Lower lobe of right lung (tissue), 2 donors: ENCODE measurements at places on chromosomes 1 and 21. TPM values are rescaled to one million over a fixed set of nuclear protein-coding genes. Genes with fewer than 3 reads are reported as not detected.

OR6K3 gene
- 2.2 TPM for total RNA-seq

OR2T27 gene
- total RNA-seq = not detected

DNA sequence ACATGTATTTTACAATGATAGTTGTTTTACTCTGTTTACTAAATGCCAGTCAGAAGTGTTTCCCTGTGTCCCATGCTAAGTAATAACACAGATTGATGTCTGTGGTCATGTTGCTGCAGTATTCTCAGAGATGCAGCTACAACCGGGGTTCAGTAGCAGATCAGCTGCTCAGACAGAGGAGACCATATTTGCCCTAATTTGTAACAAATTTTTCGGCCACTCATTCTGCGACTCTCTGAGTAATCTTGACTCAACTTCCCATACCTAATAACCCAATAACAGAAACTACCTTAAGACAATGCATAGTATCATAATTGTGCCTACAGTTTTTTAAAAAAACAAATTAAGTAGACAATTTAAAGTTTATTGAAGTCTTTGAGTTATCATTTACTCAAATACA lies 32.6 kb downstream of the NIBAN1 start:
- H3K4me1 ChIP-seq = peaks cover 18% of the 10 kb centered on the region
- no peak overlapping the region for H3K27ac ChIP-seq
- no peaks in the 10 kb centered on the region for H3K36me3 ChIP-seq
- no peaks in the 10 kb centered on the region for H3K27me3 ChIP-seq
- DNase-seq = no peak

DNA sequence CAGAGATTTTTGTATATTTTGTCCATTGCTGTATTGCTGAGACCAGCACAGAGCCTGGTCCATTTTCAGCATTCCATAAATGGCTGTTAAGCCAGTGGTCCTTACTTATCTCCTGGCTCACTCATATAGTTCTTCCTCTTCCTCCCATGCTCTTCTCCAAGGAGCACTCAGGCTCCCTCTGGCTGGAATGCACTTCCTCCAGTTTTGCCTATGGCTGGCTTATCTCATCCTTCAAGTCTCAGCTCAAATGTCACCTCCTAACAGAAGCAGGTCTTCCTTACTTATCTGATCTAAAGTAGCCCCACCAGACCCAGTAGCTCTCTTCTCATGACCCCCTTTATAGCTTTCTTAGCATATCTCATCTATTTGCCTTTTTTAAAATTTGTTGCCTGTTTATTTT lies 146.9 kb downstream of the SLC30A10 start:
- H3K27me3 ChIP-seq = no peaks in the 10 kb centered on the region
- no peak overlapping the region for H3K27ac ChIP-seq

DNA sequence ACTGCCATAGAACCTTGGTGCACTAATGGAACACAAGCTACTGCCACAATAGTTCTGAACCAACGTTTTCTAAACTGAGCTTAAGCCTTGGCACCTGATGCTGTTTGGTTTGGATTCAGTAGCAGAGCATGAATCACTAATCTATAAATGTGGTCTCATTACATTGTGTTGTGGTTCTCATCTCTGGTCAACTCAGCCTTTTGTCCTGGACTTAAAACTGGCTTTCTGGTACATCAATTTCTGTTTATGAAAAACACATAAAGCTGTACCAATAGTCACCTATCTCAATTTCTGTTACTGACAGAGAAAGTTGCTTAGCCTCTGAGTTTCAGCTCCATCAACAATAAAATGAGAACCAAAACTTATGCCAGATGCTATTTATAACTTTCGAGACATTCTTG lies 197.5 kb upstream of the KIAA0040 start:
- H3K27me3 ChIP-seq = no peaks in the 10 kb centered on the region
- DNase-seq = no peak
- no peaks in the 10 kb centered on the region for H3K36me3 ChIP-seq

IGSF9 gene
- 2.0 TPM for total RNA-seq

ADAMTS4 gene
- 1.4 TPM for total RNA-seq

DNA sequence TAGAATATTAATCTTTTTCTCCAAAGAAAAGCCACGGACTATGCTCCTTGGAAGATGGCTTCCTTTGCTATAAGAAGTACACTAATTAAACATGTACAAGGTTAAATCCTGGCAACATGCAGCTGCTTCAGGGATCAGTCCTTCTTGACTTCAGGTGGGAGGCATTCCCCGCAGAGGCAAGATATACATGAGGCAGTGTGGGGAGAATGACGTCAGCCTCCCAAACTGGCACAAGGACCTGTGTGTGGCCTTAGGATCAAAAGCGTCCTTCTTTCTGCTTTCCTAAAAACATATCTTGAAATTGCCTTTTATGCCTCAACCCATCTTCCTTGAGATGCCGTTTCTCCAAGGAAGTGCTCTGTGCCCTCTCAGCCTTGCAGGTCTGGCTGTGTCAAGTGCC lies 90.3 kb downstream of the WLS start:
- H3K27me3 ChIP-seq = no peaks in the 10 kb centered on the region
- no peak for DNase-seq
- no peak overlapping the region for H3K4me3 ChIP-seq
- H3K27ac ChIP-seq = peak overlapping the region; percentile 65
- peaks cover 15% of the 10 kb centered on the region for H3K4me1 ChIP-seq
- peaks cover 36% of the 10 kb centered on the region for H3K36me3 ChIP-seq

GRCh38 chr1:117646007-117646811 lies 40.4 kb downstream of the TENT5C start:
- no peak for DNase-seq
- H3K36me3 ChIP-seq = no peaks in the 10 kb centered on the region
- no peaks in the 10 kb centered on the region for H3K27me3 ChIP-seq
- no peak overlapping the region for H3K27ac ChIP-seq

PTPN14 gene
- total RNA-seq = 34.1 TPM

- no peak overlapping the region for H3K4me3 ChIP-seq
- H3K27ac ChIP-seq = no peak overlapping the region
- H3K27me3 ChIP-seq = no peaks in the 10 kb centered on the region
- no peaks in the 10 kb centered on the region for H3K36me3 ChIP-seq
Observed at GRCh38 chr1:68633141-68633919, 136.4 kb upstream of the DEPDC1 start.

DNA sequence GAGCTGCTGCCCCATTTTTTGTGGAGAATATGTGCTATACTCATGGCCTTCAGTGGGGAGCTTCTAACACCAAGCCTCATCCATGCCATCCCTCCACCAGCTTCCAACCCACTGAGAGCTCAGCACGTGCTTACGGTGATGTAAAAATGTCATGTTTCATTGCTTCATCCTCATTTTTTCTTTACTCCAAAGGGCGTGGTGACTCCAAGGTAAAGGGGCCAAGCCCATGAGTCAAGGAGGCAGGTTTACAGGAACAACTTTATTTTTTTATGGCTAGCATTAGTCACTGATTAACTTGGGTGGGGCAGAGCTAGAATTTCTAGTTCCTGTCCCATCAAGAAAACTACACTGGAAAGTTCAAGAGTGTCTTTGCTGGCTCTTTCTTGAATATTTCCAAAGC lies at the start of gene C1orf226:
Gene C1orf226, plus strand, starts transcription at position 346 of the 400 bp plus-strand sequence. CDS start 174 bp downstream, outside the sequence.
- no peaks in the 10 kb centered on the region for H3K36me3 ChIP-seq
- no peaks in the 10 kb centered on the region for H3K27me3 ChIP-seq
- no peak within 1 kb of the TSS for H3K4me3 ChIP-seq
- H3K4me1 ChIP-seq = no peaks in the 10 kb centered on the region

KCNK1 gene
- total RNA-seq = 9.7 TPM

NUF2 gene
- total RNA-seq = 0.92 TPM

CA14 gene
- 0.38 TPM for total RNA-seq

SPRR1B gene
- not detected for total RNA-seq

DNA sequence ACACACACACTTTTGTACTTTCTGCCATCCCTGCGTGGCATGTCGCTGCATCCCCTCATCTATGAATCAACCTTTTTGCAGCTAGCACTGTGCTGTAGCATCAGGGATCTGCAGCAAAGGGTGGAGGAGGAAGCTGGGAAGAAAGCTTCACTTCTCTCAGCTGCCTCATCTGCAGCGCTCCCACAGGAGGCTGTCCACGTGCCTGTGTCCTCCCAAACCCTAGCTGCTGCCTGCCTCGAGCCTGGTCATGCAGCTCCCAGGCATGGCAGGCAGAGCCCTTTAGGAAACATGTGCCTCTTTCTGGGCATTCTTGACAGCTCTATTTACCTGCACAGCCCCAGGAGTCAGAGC lies 262.1 kb upstream of the SGIP1 start:
- no peaks in the 10 kb centered on the region for H3K27me3 ChIP-seq
- H3K36me3 ChIP-seq = no peaks in the 10 kb centered on the region
- H3K4me3 ChIP-seq = no peak overlapping the region
- H3K27ac ChIP-seq = peak overlapping the region; percentile 81
- peaks cover 82% of the 10 kb centered on the region for H3K4me1 ChIP-seq

DNA sequence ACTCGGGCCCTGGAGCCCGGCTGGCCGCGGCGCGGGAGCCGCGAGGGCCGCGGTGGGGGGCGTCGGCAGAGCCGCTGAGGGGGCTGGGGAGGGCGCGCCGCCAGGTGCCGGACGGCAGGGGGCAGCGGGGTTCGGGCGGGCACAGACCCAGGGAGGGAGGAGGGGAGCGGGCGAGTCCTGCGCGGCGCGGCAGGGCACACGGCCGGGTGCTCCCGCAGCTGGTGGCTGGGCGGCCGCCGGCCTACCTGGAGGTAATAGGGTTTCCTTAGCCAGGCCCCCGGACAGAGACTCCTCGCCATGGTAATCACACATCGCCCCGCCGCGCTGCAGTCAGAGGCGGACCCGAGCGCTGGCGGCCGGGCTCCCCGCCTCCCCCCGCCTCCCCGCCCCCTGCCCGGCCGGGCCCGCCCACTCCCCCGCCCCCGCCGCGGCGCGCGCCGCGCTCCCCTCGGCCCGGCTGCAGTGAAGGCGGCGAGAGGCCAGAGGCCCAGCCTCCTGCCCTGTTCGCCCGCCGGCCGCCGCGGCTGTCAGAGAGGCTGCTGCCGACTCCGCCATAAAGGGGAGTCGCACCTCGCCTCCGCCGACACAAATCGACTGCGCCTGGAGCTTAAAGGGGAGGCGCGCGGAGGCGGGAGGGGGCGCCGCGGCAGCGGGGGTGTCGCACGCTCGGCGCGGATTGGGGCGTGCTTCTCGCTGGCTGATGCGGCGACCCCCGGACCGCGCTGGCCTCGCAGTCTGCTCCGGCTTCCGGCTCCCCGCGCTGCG lies at the start of gene DIPK1A:
Gene DIPK1A, minus strand, starts transcription at position 332 of the 765 bp plus-strand sequence. Its CDS starts 33 bp downstream, at position 299.
- peak within 1 kb of the TSS; percentile 68 for H3K4me3 ChIP-seq
- H3K27me3 ChIP-seq = no peaks in the 10 kb centered on the region
- H3K27ac ChIP-seq = peak within 1 kb of the TSS; percentile 95
- no peaks in the 10 kb centered on the region for H3K36me3 ChIP-seq
- DNase-seq = peak; percentile 84

DNA sequence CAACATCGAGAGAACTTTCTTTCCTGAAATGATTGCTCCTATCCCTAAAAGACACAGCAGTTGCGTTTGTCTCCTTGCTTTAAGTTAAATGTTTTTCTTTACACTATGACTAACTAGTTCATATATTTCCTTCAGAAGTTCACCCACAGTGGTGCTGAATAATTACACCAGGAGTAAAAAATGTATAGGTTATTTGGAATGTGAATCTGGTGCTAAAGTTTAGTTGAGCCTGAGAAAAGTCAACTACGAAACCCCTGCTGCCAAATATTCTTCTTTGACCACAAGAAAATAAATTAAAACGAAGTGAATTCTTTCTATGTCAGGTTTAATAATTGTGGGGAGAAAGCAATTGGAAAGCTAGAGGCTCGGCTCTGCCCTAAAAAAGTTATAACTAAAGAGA lies 52.8 kb downstream of the C4BPA start:
- H3K27me3 ChIP-seq = no peaks in the 10 kb centered on the region
- H3K4me1 ChIP-seq = no peaks in the 10 kb centered on the region
- no peak for DNase-seq
- H3K4me3 ChIP-seq = no peak overlapping the region
- H3K27ac ChIP-seq = no peak overlapping the region

DNA sequence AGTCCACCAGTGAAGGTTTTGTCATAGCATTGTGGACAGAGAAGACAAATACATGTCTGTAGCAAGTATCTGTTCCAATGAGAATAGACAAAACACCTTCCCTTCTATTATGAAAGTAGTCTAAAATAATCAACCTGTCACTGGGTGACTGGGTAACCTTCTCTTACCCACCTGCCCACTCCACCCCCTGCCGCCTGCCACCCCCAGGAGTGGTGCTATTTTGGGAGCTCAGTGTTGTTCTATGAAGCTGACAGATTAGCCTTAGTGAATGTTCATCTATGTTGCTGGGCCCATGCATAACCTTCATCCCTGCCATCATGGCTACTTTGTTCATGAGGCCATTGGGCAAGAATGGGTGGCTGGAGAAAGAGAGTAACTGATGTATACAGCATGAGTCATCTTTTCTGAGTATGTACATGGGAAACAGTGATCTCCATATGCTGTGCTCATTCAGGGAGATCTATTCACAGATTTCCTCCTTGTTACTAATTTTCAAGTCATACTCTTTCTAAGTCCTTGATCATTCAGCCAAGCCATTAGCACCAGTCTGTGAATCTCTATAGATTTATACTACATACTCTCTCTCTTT lies 24.8 kb downstream of the MARK1 start:
- H3K27ac ChIP-seq = no peak overlapping the region
- no peaks in the 10 kb centered on the region for H3K4me1 ChIP-seq
- no peaks in the 10 kb centered on the region for H3K36me3 ChIP-seq
- DNase-seq = no peak
- no peaks in the 10 kb centered on the region for H3K27me3 ChIP-seq

DEPDC1 gene
- 1.2 TPM for total RNA-seq

DNA sequence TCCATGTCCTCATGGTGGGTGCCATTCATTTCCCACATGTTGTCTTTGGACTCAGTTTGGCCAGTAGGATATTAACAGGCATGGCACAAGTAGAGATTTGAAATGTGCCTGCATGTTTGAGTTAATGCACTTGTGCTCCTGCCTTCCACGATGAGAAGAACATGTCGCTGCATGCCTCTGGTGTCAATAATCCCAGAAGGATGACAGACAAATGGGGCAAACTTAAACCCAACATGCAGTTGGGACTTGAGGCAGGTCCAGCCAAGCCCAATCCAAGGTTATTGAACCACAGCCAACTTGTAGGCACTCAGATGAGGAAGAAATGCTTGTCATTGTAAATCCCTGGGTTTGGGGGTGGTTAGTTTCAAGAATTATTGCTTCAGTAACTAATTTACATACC lies 174.6 kb downstream of the TRIM33 start:
- H3K4me1 ChIP-seq = no peaks in the 10 kb centered on the region
- H3K4me3 ChIP-seq = no peak overlapping the region
- no peak for DNase-seq
- no peaks in the 10 kb centered on the region for H3K27me3 ChIP-seq

ZNF593OS gene
- not detected for total RNA-seq

DNA sequence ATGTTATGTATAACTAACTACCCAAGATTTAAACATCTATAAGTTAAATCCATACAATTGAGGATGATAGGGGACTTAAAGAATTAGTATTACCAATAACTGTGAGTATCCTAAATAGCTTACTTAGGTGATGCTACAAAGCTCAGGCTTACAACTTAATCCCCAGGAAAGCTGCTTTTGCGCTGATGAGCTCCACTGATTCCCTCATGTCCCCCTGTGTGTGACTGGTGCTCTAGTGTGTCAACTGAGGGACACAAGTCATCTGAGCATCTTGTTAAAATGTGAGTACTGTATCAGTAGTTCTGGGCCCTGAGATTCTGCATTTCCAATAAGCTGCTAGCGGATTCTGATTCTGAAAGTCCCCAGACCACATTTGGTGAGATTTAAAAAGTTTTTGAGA lies 1458.8 kb downstream of the MRPL39 start:
- H3K36me3 ChIP-seq = no peaks in the 10 kb centered on the region
- H3K4me3 ChIP-seq = no peak overlapping the region
- H3K4me1 ChIP-seq = no peaks in the 10 kb centered on the region
